Breast epithelium (tissue), 4 donors: ENCODE measurements at places on chromosomes 3 and 15.

DNA sequence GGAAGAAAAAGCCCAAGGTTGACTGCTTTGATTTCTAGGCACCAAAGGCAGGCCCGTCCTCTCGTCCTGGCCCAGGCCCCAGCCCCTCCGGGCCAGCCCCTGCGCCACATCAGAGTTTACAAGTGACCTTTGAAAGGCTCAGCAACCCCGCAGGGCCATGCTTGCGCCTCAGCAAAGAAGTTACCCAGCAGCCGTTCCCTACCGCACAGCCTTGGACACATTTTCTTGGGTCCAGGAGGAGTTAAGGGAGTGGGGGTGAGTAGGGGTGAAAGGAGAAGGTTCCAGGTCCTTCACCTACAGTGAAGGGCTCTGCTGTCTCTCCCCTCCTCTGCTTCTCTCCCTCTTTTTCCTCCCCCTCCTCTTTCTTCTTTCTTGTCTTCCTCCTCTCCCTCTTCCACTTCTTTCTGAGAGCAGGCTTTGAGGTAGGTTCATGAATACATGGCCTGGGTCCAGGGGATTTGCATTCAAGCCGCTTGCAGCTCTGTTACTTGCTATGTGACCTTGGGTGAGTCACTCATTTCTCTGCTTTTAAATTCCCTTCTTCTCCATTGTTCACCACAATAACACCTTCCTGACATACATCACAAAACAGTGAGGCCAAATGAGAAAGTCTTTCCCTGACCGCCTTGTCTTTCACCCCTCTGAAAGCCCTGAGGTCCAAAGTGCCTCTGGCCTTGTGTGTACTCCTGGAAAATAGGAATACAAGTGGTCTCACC, 223.3 kb upstream of the TPRG1 start:
- DNase-seq: no peak

DNA sequence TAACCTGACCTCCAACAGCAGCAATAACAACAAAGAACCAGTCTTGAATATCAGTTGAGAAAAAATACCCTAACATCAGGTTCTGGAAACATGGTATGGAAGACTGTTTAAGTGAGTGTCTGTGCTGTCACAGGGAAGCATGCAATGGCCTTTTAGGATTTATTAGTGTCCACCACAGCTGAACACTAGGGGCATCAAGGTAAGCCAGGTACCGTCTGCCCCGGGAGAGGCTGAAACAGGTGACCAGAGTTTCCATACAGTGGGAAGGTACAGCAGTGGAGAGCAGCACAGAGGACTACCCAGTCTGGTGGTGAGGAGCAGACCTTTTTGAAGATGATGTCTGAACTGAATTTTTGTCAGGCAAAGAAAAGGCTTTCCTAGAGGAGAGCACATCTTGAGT, 18.4 kb downstream of the ZDHHC23 start:
- DNase-seq: no peak

DNA sequence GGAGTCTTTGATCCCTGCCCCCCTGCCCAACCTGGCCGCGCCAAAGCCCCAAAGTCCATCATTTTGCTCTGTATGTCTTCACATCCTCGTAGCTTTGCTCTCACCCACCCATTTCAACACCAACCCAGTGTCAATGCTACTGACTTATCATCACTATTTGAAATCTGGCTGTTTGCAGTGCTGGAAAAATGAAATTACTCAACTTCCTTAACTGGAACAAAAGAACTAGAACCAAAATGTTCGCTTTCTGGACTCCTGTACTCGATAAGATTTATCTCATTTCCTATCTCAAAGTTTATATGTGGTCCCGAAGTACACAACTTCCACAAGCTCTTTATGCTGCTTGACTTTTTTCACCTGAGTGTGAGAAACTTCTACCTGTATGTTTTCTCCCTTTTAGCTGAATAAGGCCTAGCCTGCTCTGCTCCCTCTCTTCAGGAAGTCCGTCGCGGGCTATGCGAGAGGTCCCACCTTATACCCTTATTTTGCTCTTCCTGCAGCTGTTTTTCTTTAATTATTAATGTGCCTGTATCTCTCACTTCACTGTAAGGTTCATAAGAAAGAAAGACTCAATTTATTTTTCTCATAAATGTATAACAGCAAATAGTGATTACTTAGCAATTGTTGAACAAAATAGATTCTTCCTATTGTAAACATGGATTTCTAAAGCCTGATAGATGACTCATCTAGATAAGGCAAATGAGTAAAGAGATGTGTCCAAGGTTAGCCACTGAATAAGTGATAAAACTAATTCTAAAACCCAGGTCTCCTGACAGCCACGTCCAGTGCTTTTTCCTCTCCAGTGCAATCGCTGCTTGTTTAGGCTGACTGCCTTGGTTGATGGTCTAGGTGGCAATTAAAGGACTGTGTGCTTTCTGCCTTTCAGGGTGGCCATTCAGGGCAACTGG, 464.1 kb upstream of the TPRG1 start:
- DNase-seq: no peak

DNA sequence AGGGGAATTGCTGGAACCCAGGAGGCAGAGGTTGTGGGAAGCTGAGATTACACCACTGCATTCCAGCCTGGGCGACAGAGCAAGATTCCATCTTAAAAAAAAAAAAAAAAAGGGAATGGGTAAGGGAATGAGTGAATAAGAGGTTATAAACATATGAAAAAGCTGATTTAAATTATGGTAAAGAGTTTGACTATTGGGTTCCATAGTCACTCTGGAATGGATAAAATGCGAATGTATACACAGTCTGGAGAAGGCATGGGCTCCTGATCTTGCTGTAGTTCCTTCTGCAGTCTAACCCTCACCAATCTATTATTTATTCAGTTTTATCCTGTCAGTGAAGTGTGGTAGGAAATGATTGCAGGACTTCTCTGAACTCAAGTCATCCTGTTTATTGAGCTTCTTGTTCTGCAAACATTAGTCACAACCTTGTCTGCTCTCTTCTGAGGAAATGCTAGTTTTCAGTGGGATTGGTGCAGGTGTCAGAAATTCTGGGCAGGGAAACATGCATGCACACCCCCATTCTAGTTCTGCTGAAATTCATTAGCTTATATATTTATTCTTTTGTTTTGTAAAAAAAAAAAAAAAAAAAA, 190.9 kb upstream of the CFAP20DC start:
- DNase-seq: no peak

- no peak for DNase-seq
Observed at GRCh38 chr3:149055575-149055974, 30.8 kb downstream of the HLTF start.

GRCh38 chr3:128503751-128504532, 10.9 kb upstream of the GATA2 start:
- no peak for DNase-seq

DNA sequence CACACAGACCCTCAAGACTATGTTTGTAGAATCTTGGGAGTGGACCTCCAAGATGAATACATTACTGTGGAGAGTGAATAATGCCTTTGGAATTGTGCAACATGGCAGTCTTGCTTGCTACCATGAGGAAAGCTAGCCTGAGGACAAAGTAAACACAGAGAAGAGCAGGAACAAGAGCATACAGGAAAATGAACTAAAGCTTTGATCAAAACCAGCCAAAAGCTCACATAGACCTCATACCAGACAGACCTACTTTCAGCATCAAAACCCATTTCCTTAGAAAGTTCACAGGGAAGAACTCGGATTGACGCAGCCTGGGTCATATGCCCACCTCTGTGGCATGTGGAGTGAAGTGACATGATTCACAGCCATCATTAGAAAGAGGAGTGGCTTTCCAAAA, 3.3 kb upstream of the RAB8B start:
- no peak for DNase-seq

GRCh38 chr3:73540969-73541740, 83.6 kb downstream of the PDZRN3 start:
- DNase-seq: no peak
